Hypothalamus (tissue), 51 donors: ENCODE measurements at places on chromosomes 12 and 14.

DNA sequence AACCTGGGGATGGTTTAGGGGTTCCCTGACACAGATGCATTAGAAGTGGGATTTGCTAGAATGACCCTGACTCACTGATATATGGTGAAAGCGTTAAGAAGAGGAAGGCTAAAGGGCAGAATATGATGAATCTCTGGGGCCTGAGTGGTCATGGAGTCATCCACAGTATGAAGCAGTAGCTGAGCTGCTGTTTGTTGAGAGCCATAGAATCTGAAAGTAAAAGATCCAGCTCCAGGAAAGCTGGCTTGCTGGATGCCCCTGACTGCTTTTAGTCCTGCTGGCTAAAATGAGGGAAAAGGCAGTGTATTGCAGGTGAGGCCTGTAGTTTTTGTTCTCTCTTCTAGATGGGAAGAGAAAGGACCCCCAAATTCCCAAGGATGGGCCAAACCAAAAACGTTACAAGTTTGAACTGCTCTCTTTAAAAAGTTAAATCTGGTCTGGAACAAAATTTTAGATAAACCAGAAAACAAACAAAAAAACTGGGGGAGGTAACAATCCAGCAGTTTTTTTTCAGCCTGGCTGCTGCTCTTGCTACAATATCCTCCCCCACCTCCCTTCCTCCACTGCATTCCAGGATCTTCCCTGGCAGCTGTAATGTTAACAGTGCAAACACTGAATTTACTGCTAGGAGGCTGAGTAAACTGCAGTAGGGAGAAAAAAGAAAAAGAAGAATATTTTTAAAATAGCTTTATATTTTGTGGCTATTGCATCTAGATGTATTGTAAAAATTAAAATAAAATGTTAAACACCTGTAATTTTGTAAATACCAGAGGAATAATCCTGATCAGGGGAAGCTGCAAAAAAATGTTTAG, 16.5 kb downstream of the SEL1L start:
- no peak for DNase-seq

GRCh38 chr14:30058401-30058800, 130.8 kb upstream of the PRKD1 start:
- no peak for DNase-seq

DNA sequence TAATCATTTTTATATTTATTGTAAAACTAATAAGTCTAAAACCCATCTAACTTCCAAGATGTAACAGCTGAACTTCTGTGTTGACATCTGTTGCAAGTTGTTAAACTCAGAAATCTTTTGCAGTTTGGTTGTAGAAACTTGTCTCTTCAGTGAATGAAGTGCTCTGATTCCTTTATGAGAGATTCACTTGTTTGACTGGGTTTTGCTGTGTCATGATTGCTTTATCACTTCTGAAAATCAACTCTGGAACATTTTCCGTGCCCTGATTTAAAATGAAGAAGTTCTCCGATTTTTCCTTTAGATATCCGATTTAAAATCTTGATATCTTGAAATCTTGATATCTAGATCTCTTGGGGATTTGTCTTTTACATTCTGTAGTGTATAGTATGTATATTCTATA, 65.1 kb downstream of the DIP2B start:
- no peak for DNase-seq

DNA sequence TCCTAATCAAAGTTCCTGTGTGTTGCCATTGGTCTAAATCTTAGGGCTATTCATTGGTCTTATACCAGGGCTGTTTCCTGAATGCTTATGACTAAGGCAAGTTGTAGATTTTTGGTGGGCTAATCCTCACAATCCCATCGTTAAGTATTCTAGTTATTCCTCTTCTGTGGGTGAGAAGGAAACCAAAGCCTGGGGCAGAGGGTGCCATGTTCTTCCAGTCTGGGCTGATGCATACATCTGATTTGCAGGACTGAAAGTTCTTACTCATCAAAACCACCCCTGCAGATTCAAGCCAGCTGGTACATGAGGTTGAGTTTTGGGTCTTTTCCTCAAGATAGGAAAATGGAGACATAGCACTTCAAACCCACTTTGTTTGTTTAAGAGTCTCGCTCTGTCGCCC, 25.7 kb downstream of the PPP1CC start:
- no peak for DNase-seq

DNA sequence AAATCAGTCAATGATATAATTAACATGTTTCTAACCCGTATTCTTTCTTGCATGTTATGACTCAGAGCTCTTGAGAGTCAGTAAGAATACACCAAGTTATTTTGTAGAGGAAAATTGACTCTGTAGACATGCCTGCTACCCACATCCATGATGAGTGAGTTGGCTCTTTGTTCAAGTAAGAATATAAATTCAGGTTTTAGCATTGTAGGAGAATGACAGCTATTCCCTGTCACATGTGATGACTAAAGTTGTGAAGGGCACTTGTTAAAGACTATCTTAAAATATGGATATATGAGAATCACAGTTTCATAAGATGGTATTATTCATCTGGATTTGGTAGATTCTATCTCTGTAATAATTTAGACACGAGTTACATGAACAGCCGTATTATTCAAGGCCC, 209.1 kb downstream of the CCDC59 start:
- no peak for DNase-seq
